ENCODE measurements at places on chromosomes 6 and 20.

DNA sequence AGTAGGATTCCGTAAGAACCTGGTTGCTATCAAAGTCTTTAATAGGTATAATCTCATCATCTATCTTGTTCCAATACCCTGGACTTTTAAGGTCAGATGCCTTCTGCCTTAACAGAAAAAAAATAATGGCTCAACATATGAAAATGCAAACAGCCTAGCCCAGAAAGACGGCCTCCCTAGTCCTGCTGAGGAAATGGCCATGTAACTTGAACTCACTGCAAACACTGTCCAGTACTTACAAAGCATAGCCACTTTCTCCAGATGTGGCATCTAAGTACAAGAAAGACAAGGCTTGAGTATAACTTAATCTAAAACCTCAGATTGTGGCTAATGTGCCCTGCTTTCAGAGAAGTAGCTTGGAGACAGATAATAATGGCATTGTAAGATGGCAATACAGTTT is 26.5 kb downstream of the FASTKD5 start:
- DNase-seq: no peak

DNA sequence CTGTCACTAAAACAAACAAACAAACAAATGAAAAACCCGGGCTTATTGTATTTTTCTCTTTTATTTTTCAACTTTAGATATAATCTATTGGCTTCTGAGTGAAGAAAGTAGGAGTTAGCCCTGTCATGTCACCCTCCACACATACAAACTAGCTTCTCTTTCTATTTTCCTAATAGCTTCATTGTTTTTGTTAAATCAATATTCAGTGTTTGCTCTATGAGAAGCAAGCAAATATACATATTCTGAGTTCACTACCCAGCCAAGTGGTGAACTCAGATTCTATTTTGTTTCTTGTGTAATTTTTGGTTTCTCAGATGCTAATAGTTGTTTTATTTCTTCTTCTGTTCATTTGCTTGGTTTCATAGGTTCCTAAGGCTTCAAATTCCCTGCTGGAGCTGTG is 66.4 kb downstream of the SNRNP48 start:
- no peak for DNase-seq

GRCh38 chr20:31894980-31895675 is 24.7 kb downstream of the TTLL9 start:
- peak; percentile 44 for DNase-seq

DNA sequence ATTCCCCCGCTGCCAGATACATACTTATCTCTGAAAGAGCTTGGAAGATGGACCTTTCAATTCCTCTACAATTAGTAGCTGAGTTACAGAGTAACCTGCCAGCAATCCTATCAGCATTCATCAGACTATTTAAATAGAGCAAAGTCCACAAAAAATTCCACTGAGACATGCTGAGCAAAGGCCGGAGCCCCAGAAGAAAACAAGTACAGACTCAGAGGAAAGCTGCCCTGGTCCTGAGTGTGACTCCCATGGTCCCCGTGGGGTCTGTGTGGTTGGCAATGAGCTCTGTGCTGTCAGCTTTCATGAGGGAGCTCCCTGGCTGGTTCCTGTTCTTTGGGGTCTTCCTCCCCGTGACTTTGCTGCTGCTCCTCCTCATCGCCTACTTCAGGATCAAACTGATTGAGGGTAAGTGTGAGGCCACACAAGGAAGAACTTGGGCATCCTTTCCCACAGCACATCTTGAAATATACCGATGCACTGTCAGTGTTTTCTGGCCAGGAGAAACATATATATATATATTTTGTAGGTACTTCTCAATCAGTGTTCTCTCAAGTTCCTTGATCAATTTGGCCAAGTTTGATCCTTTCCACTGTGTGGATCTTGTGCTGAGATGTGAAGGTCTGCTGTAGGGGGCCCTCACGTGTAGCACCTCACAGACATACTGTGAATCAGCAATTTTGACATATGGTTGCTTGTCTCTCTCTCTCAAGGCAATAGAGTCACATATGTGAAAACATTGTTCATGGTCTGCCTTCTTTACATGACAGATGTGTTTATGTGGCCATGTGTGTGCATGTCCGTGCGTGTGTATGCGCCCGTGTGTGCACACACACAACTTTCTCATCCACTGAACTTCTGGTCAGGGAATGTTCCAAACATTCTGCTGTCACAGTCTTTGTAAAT is at the start of gene SMLR1:
Gene SMLR1, plus strand, starts transcription at position 160 of the 903 bp plus-strand sequence. Its CDS starts 8 bp downstream, at position 168.
- DNase-seq: no peak

DNA sequence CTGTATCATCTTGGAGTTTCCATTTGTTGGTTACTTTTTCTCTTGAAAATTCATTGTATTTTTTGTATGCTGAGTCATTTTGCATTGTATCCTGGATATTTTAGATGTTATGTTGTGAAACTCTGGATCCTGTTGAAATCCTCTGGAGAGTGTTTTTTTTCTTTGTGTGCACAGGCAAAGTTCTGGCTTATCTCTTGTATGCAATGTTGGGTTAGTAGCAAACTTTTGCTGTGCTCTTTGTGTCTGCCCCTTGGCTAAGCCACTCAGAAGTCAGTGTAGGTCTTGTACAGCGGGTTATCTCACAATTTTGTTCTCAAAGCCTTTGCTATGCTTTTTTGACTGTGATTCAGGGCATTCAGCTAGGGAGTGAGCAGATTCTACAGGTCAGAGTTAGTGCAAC is 29.1 kb upstream of the LMBRD1 start:
- no peak for DNase-seq

- no peak for DNase-seq
These were observed 108.2 kb downstream of the PLG start for GRCh38 chr6:160810238-160810637.

DNA sequence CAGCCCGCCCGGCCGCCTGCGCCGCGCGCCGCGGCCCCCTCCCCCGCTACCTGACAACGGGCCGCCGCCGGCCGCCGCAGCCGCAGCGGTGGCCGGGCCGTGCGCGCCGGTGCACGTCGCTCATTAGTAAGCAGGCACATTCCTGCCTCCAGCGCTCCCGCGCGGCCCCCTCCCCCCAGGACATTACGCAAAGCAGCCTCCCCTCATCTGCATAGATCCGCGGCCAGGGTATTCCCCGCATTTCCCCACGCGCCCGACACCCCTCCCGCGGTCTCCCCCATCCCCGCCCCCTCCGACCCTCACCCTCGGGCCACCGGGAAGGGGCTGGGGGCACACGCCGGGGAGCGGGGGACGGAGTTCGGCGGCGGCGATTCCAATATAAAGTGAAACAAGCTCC is at the start of gene HIVEP2:
Gene HIVEP2, minus strand, starts transcription at position 128 of the 397 bp plus-strand sequence. CDS start 170,438 bp downstream, outside the sequence.
- DNase-seq: peak; percentile 81

GRCh38 chr20:42158272-42158671 is 540.1 kb upstream of the CHD6 start:
- DNase-seq: no peak

- no peak for DNase-seq
These were observed 21.0 kb downstream of the PMEPA1 start for GRCh38 chr20:57688864-57689263.

GRCh38 chr20:62148908-62149314 is 5.3 kb downstream of the SS18L1 start:
- no peak for DNase-seq

- DNase-seq: no peak
These were observed 116.6 kb downstream of the ADAT2 start for GRCh38 chr6:143333749-143334520.

DNA sequence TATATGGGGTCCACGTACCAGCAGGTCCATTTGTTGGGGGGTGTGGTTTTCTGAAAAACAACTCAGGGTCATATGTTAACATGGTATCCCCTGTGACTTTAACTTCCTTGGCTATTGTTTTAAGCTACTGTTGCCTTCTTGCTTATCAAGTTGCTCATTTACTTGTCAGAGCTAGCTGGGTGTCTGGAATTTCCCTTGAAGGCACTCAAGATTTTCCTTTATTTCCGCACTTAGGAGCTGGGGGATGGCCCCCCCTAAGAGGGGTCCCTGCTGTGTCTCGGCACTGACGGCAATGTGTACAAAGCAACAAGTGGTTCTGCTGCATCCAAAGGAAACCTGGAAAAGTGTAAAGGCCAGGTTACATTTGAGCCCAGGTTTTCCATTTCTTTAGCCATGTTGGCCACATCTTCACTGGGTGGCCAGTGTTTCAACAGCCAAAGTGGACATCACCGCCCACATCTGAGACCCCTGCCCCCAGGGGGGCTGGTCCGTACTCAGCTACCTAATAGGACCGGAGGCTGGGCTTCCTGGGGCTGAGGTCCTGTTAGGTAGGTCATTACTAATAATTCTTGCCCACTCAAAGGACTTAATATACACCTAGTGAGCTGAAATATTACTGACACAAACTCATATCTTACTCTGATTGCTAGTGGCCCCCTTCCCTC is 24.8 kb upstream of the SYNDIG1 start:
- DNase-seq: no peak

DNA sequence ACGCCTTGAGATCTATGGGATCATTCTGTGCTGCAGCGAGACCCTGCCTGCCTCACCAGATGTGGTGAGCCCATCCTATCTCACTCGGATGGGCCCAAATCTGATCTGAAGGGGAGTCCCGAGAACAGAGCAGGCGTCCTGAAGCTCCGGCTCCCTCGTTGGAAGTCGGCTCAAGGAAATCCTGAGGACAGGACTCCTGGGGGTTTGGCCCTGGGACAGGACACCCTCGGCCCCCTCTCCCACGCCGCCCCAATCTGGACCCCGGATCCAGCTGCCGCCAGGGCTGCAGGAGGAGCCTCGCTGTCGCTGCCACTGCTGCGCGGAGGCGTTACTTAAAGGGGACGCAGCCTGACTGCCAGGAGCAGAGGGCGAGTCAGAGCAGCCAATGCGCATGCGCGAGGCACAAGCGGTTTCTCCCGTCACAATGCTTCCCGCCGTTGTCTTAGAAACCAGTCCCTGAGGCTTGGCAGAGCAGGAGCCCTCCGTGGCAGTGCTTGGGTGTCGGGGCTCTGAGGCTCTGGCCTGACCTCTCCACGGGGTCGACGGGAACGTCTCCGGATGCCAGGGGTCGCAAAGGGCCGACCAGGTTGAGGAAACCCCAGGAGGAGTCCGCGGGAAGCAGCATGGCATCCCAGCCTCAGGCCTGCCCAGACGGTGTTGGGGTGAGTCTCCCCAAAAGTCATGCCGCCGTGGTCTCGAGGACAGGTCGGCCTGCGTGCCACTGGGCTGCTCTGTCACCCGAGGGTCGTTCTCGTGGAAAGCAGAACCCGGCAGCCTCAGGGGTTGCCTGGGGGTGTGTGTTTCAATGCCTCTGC is 1567.8 kb upstream of the DEFB115 start:
- DNase-seq: no peak

- no peak for DNase-seq
These were observed 734 bp upstream of the OGFRL1 start for GRCh38 chr6:71287926-71288227.

DNA sequence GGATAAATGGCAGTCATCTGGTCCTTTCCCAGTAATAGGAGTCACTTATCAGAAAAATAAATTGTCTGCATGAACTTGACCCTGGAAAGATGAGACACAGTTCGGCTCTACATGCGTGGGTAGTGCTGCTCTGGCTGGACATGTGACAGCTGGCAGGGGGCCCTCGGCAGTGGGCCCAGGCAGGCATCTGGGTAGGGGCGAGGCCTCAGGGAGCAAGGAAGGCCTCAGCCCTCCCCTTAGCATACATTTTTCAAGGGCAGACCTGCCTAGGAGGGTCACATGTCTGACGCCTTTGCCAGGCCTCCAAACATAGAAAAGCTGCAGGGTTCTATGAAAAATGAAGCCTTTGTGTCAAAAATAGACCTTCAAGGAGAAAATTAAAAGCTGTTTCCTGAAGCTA is 12.8 kb upstream of the ILRUN start:
- DNase-seq: no peak

GRCh38 chr6:65229825-65230224 is 477.2 kb downstream of the EYS start:
- DNase-seq: no peak

- DNase-seq: no peak
These were observed 7.7 kb downstream of the SPATA2 start for GRCh38 chr20:49907405-49908257.

- peak; percentile 50 for DNase-seq
These were observed 902 bp downstream of the SAMHD1 start for GRCh38 chr20:36950414-36951197.

GRCh38 chr20:35952480-35953386 is 1.6 kb downstream of the SCAND1 start:
- peak; percentile 11 for DNase-seq

GRCh38 chr20:50548396-50548795 is 38.2 kb downstream of the PTPN1 start:
- no peak for DNase-seq

DNA sequence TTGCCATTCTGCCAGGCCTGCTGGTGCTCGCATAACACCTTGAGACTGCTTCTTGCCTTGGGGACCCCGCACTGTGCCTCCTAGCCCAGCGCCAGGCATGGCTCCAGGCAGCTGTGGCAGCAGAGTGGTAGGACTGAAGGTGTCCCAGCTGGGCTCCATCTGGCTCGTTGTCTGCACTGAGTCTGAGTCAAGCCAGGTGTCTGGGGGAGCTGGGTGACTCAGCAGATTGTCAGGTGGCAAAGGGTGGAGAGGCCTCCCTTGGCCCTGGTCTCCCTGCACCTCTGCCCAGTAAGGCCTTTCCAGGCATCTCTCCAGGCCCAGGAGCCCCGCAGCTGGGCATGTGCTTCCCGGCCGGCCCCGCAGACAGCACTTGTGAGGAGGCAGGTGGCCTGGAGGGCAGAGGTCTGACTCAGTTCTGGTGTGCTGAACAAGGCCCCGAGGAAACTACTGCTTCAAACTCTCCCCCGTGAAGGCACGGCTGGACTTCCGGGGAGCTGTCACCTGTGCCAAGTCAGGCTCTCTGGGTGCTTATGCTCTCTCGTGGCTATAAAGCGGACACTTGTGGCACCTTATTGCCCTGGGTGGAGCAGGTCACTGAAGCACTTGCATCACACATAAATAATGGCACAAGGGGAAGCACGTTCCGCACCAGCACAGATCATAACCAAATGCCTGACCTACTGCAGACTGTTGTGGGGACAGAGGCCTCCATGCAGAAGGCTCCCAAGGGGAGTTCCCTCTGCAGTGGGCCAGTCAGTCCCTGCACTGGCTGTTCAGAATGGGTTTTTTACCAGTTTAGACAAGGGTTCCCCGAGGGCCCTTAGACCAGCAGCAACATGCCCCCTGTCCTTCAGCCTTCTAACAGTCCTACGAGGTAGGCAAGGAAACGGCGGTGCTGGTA is 27.5 kb downstream of the FOXC1 start:
- DNase-seq: no peak

DNA sequence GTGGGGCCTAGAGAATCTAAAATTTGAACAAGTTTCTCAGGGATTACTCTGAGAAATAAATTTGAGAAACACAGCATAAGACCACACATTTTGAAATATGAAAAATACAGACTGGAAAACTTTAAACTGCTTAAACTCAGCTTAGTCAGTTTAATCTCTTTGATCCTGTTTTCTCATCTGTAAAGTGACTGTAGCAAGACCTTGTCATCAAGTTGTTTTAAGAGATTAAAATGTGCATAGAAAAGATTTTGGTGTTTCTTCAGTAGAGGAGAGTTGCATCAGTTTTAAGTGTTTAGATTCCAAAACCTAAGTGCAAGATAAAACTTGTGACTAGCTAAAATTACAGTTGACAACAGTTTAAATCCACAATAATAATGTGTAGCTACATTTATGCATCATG is 8.1 kb upstream of the BCKDHB start:
- DNase-seq: no peak

GRCh38 chr6:25326960-25327359 is 47.8 kb downstream of the CARMIL1 start:
- DNase-seq: no peak

Measured in CD4-positive, alpha-beta T cell treated with Interleukin-4 for 4 hours (primary cell).